Activated T-helper 1 cell treated with anti-CD3 and anti-CD28 coated beads, Interleukin-12 subunit alpha, Interleukin-12 subunit beta, Interleukin-2, Interleukin-4 antibody, amounts not matched to agents 30 ng/mL and 10 ng/mL and 1 ng/mL, durations not matched to agents 14 hours and 24 hours and 36 hours (primary cell): ENCODE measurements at places on chromosomes 6 and 20. TPM values are rescaled to one million over a fixed set of nuclear protein-coding genes. Genes with fewer than 3 reads are reported as not detected.

Gene ECT2L
- not detected in 2 replicates for total RNA-seq

DNA sequence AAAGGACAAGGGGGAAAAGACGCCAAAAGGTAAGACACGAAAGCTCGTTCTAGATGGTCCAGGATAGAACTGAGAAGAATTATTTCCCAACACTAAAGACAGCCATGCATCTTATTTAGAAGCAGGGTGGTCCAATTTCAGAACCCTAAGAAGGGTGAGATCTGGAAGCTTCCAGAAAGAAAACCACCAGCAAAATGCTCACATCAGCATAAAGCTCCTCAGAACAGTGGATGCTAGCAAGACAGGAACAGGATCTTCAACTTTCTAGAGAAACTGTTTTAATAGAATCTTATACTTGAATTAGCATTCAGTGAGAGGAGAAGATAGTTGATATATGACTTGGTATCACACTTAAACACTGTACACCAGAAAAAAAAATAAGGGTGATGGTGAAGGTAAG lies 101.5 kb downstream of the ZFP64 start:
- no peak for DNase-seq

Gene AIF1
- 55.5 and 61.5 TPM in 2 replicates for total RNA-seq

DNA sequence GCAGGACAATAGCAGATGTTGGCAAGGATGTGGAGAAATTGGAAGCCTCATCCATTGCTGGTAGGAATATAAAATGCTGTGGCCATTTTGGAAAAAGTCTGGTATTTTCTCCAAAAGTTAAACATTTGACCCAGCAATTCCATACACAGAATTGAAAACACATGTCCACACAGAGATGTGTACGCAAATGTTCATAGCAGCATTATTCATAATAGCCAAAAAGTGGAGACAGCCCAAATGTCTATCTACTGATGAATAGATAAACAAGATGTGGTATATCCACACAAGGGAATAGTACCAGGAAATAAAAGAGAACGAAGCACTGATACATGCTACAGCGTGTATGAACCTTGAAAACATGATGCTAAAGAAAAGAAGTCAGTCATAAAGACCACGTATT lies 40.5 kb downstream of the CFAP61 start:
- DNase-seq, result no peak

- no peak for DNase-seq
These were observed 87.9 kb upstream of the PRND start for GRCh38 chr20:4633780-4634179.

- no peak for DNase-seq
These were observed 68.7 kb downstream of the SNX9 start for GRCh38 chr6:157891544-157892362.

Gene PNLDC1
- 0.56 and 0.78 TPM in 2 replicates for total RNA-seq

DNA sequence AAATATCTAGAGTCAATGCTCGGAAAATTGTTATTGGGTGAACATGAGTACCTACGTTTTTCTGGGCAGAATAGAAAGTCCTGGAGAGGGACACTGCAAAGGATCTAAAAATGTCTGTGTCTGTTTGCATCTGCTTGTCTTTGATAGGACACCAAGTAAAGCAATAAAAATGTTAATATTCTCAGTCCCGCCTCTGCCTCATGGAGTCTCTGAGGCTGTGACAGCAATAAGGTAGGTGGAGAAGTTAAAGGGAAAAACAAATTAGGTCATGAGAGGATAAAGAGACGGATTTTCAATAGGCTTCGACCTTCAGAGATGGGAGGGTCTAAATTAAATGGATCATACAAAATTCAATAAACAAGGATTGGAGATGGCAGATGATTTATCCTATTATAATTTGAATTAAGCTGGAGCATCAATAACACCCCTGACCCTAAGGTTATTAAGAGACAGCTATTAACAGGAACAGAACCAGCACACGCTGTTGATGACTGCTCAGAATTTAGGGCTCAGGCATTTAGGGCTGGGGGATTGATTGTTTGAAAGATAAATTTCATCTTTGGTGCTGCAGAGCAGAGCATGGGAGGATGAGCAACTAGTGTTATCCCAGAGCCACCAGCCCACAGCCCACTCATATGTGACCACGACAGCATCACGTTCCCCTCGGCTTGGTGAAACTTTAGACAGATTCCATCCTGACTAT lies 620.3 kb upstream of the CDH4 start:
- DNase-seq, result no peak

- no peak for DNase-seq
These were observed 171.2 kb upstream of the THBS2 start for GRCh38 chr6:169424821-169425240.

- DNase-seq, result no peak
These were observed 91.1 kb upstream of the HIVEP1 start for GRCh38 chr6:11921017-11921438.

DNA sequence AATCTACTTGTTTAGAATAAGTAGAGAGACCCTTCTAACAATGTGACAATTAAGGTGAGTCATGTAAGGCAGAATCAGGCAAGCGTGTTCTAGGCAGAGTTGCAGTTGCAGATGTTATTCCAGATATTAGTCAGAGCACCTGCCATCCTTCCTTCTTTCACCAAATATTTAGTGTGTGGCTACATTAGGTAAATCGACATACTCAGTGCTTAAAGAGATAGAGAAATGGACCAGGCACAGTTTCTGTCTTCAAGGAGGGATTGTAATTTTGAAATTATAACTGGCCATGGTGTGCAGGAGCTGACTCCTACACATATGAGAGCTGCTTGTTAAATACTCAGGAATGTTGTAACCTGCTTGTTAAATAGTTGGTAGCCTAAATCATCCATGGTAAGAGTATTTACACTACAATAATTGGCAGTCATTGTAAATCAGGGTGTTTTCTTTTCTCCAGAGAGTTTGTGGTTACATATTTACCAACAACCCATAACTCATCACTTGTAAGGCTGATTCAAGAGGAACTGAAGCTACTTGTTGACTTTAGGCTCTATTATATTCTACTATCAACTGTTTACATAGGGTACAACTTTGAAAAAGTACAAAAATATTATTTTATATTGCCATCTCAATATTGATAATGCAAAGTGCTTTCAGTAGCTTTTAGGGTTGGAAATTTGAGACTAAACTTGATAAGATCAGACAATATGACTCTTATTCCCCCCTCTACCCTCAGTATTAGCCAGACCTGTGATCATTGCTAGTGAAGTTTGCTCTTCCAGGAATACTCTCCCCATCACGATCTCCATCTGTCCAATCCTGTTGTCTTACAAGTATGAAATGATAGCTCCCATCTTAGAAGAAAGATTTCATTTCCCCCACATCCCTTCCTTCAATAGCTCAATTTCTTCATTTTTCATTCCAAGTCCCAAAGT lies 607.1 kb downstream of the COL12A1 start:
- no peak for DNase-seq

Gene VARS2
- 74.0 and 76.0 TPM in 2 replicates for total RNA-seq

DNA sequence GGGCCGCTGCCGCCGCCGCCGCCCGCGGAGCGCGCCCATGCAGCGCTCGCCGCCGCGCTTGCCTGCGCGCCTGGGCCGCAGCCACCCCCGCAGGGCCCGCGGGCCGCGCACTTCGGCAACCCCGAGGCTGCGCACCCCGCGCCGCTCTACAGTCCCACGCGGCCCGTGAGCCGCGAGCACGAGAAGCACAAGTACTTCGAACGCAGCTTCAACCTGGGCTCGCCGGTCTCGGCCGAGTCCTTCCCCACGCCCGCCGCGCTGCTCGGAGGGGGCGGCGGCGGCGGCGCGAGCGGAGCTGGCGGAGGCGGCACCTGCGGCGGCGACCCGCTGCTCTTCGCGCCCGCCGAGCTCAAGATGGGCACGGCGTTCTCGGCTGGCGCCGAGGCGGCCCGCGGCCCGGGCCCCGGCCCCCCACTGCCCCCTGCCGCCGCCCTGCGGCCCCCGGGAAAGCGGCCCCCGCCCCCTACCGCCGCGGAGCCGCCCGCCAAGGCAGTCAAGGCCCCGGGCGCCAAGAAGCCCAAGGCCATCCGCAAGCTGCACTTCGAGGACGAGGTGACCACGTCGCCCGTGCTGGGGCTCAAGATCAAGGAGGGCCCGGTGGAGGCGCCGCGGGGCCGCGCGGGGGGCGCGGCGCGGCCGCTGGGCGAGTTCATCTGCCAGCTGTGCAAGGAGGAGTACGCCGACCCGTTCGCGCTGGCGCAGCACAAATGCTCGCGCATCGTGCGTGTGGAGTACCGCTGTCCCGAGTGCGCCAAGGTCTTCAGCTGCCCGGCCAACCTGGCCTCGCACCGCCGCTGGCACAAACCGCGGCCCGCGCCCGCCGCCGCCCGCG lies 730 bp downstream of the INSM1 start:
- DNase-seq, result no peak

GRCh38 chr20:56343861-56344381 lies 14.9 kb upstream of the FAM210B start:
- no peak for DNase-seq

GRCh38 chr20:36606158-36607066 lies 833 bp downstream of the RAB5IF start:
- no peak for DNase-seq

DNA sequence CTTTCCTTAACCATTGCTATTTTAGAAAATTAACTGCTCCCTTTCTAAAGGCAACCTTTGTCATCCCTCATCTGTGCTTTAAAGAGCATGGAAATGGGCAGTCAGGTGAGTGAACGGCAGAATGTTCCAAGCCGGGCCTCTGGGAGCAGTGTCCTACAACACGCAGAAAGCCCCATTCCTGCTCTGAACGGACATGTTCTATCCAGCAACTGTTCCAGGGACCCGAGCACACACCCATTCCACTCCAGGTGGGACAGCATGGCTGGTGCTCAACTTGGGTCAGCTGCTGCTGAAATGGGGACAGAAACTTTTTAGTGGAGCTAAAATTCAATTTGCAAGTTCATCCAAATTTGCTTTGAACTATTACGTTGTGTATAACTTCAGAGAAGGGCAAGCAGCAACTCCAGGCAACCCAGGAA lies 26.7 kb downstream of the DIDO1 start:
- no peak for DNase-seq

GRCh38 chr20:57680934-57681914 lies 28.6 kb downstream of the PMEPA1 start:
- DNase-seq, result no peak

- DNase-seq, result no peak
These were observed 57.7 kb downstream of the SNX5 start for GRCh38 chr20:17910828-17911294.

DNA sequence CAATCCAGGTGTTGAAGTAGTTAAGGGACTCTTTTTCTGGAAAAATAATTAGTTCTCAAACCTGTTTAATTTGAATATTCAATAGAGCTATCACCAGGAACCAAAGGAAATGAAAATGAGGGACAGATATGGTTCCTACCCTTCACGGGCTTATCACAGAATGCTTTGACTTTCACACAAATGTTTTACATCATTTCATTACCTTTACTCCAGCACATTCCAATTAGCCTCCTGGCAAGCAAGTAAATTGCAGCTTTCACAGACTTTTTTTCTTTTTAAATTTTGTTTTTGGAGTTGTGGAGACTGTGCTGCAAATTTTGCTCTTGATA lies 35.2 kb downstream of the PLEKHG1 start:
- DNase-seq, result no peak

- DNase-seq, result no peak
These were observed 6.2 kb downstream of the DYNLT1 start for GRCh38 chr6:158638324-158638854.

Gene OLIG3
- not detected in 2 replicates for total RNA-seq

DNA sequence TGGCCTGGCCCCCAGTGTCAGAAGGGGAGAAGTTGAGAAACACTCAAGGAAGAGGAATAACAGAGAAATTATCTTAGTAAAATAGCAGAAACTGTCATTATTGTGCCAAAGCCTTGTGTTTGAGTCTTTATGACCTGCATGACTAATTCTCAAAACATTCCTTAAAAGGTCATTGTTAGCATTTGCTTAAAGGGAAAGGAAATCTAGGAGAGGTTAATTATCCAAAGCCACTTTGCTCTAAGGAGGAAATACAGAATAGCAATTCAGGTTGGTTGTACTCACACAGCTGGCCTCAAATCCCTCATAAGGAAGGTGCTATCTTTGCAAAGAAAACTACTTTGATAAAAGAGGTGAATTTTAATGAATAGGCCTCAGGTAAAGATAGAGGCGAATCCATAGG lies 516.7 kb downstream of the CBLN4 start:
- DNase-seq, result no peak

Gene RIPOR2
- 30.8 and 31.1 TPM in 2 replicates for total RNA-seq

DNA sequence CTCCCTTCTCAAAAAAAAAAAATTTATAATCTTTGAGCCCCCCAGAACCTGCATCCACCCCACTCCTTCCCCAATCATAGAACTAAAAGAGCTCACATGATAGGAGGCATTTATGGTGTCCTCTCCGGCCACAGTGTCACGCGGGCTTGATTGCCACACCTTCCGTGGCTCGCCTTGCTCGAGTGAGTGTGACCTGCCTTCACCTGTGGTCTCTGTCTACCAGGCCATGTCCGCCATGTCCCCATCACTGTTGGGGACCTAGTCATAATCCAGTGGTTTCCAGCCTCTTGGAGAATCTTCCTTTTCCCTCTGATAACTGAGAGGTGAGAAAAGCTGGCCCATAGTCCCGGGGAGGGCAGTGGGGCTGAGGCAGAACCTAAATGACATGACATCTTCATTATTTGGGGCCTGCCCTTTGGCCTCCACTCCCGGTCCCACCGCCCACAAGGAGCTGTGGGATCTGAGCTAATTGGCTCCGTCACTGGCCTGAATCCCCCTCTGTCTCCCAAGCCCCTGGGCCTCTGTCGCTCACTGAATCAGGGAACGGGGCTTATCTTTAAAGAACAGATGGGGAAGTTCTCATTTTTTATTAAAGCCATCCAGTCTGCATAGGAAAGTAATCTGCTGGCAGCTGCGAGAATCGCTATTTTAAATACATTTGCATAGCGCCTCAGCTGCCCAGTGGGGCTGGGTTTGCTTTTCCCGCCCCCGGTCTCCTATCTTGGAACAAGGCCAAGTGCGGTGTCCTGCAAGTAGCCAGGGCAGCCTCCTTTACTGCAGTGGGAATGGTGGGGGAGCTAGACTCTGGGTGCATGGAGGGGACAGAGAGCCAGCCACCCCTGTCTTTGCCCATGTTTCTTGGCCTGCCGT lies 197.6 kb upstream of the PMEPA1 start:
- DNase-seq, result no peak

DNA sequence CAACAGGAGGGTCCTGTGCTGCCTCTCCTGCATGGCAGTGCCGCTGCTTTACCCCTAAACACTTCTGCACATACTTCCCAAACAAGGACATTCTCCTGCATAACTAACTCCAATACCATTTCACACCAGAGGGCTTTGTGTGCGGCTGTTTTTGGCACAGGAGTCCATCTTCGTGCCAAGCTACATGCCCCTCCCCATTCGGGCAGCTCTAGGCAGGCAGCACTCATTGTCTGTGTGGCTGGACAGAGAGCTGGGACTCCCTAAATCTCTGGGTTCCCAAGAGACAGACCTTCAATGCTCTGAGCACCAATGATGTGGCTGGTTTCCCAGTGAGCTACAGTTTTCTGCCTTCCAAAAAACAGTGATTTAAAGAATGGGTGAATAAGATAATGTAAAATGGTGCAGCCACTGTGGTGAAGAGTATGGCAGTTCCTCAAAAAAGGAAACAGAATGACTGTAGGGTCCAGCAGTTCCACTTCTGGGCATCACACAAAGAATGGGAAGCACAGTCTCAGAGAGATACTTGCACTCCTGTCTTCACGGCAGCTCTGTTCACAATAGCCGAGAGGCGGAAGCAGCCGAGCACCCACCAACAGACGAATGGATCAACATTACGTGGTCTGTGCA lies 80.3 kb upstream of the DUSP22 start:
- DNase-seq, result no peak
